ENCODE measurements at places on chromosomes 12 and 14. TPM values are rescaled to one million over a fixed set of nuclear protein-coding genes. Genes with fewer than 3 reads are reported as not detected.

GRCh38 chr14:89908712-89909450 is 45.6 kb downstream of the EFCAB11 start:
- H3K4me3 ChIP-seq, result no peak overlapping the region
- DNase-seq, result no peak
- no peaks in the 10 kb centered on the region for H3K36me3 ChIP-seq
- H3K4me1 ChIP-seq, result no peaks in the 10 kb centered on the region

- H3K27me3 ChIP-seq, result no peaks in the 10 kb centered on the region
- DNase-seq, result no peak
- H3K27ac ChIP-seq, result no peak overlapping the region
- no peaks in the 10 kb centered on the region for H3K36me3 ChIP-seq
- H3K4me3 ChIP-seq, result no peak overlapping the region
- no peaks in the 10 kb centered on the region for H3K4me1 ChIP-seq
Measured at GRCh38 chr14:33359288-33359881, 420.7 kb downstream of the NPAS3 start.

- no peaks in the 10 kb centered on the region for H3K36me3 ChIP-seq
- H3K4me3 ChIP-seq, result no peak overlapping the region
- no peaks in the 10 kb centered on the region for H3K27me3 ChIP-seq
- H3K4me1 ChIP-seq, result no peaks in the 10 kb centered on the region
- H3K27ac ChIP-seq, result no peak overlapping the region
- peak; percentile 19 for DNase-seq
Measured at GRCh38 chr12:8594072-8594471, 18.6 kb downstream of the AICDA start.

GRCh38 chr14:37232907-37233481 is 35.3 kb downstream of the MIPOL1 start:
- no peaks in the 10 kb centered on the region for H3K27me3 ChIP-seq
- H3K4me3 ChIP-seq, result no peak overlapping the region
- H3K27ac ChIP-seq, result no peak overlapping the region
- peak; percentile 63 for DNase-seq
- H3K4me1 ChIP-seq, result 0 out of 2 replicates have a peak, but pooled peaks cover 7% of the 10 kb centered on the region

The SPRYD4 gene
- 2.8 TPM for total RNA-seq

The RIMBP2 gene
- not detected for total RNA-seq

Data from Caco-2 (cell line).